Activated CD4-positive, CD25-positive, alpha-beta regulatory T cell treated with anti-CD3 and anti-CD28 coated beads, Interleukin-2, amount 50 U/mL, for 72 hours (primary cell): ENCODE measurements at places on chromosomes 12 and 14.

DNA sequence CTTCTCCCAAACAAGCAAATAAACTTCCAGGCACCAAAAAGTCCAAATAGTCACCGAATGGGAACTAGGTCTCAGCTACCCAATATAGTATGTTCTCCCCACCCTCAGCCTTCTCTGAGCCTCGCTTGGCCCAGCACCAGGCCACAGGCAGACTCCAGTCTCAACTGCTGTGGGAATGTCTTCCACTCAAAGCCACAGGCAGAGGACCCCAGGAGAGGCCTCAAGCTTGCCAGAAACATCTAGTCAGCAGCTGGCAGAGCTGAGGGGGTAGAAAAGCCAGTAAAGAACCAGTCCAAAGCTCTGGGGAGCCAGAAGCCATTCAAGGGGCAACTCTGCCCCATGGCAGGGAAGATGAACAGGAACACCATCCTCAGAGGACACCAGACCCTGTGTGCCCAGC is 41.8 kb downstream of the FMNL3 start:
- DNase-seq: no peak

- no peak for DNase-seq
Measured at GRCh38 chr12:100708591-100708990, 86.0 kb upstream of the ANO4 start.

DNA sequence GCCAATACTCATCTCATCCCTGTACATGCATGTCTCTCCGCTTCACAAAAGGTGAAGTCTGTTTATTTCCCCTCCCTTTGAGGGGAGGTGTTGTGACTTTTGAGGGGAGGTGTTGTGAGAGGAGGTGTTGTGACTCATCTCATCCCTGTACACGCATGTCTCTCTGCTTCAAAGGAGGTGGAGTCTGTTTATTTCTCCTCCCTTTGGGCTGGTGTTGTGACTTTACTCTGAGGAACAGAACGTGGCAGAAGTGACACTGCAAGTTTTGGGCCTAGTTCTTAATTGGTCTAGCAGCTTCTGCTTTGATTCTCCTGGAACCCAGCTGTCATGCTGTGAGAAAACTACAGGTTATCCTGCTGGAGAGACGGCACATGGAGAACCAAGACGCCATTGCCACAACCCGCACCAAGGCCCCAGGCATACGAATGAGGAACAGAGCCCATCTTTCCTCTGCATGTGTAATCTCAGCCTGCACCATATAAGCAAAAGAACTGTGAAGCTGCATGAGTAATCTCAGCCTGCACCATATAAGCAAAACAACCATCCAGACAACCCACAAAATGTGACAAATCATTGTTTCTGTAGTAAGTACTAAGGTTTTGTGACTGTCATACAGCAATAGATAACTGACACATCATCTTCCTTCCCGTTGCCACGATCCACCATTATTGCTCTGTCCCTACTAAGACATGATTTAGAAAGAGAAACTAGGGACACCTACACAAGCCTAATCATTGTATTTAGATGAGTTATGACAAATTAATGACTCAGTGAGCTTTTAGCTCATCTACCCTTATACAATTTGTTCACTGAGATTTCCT is 30.0 kb downstream of the GALNT4 start:
- DNase-seq: peak; percentile 50

GRCh38 chr12:130086797-130087196 is 75.5 kb upstream of the FZD10 start:
- no peak for DNase-seq

DNA sequence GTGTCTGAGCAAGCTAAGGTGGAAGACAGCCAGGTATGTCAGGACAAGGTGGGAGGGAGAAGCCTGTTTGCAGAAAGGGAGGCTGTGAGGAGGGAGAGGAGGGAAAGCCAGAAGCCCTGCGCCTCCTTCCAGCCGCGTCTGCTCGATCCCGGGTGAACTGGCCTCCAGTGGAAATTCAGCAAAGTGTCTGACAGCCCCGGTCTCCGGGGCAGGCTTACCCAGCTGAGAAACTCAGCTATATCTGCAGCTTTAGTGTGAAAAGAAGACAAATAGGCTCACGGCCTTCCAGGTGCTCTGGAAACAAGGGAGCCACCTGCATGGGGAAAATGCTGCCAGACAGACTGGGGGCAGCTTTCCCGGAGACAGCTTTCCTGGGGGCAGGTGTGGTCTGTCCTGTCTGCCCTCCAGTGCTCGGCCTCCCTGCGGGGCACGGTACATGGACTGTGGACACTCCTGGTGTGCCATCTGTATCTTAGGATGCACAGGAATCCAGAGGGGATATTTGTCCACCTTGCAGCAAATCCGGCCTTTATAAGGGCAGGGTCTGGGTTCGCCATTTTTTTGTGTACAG is 6.3 kb downstream of the RFLNA start:
- DNase-seq: no peak

- DNase-seq: no peak
Measured at GRCh38 chr12:78457938-78458337, 406.6 kb upstream of the SYT1 start.

DNA sequence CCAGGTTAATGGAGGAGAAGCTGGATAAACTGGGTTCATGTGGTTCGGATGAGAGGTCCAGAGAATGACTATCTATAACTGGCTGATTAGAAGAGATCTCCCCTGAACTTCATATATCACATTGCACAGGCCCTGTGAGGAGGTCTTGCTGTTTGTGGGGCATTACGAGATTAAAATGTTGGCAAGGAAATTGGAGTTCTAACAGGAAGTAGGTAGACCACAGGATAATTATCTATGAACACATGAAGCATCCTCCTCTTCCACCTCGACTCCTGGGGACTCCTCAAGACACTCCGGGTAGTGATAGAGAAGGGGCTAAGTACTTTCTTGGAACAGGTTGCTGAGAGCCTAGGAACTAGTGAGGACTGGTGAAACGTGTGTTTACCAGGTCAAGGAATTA is 418.8 kb downstream of the KCNH5 start:
- no peak for DNase-seq
